ENCODE measurements at places on chromosomes 6 and 20. TPM values are rescaled to one million over a fixed set of nuclear protein-coding genes. Genes with fewer than 3 reads are reported as not detected.

GRCh38 chr6:118685823-118686449, 34.5 kb upstream of the CEP85L start:
- DNase-seq, result no peak

DNA sequence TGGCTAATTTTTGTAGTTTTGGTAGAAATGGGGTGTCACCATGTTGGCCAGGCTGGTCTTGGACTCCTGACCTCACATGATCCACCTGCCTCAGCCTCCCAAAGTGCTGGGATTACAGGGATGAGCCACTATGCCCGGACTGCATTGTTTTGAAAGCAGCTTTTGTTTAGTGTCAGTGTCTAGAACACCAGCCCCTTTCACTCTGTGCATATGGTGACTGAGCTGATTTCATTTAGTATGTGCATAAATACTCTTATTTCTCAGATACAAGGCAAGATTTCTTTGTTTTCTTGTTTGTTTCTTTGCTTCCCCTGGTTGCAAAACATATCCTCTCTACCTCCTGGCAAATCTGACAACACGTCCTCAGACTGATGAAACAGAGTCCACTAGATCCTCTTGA, 152.8 kb upstream of the CHD6 start:
- DNase-seq, result no peak

- peak; percentile 11 for DNase-seq
These were observed 191.1 kb downstream of the TAF4 start for GRCh38 chr20:61874421-61875068.

The TFEB gene
- 11.8 TPM for total RNA-seq

The MICB gene
- total RNA-seq, result 4.3 TPM

GRCh38 chr6:98787961-98788360, 46.4 kb upstream of the POU3F2 start:
- DNase-seq, result no peak

The ADGRB3 gene
- total RNA-seq, result not detected

GRCh38 chr6:30717129-30717844, at the start of gene MDC1:
MDC1 (minus strand) TSS chr6:30717281; CDS start chr6:30715175, 2,106 bp downstream.
- DNase-seq, result peak; percentile 100

GRCh38 chr6:44094403-44095242, 32.6 kb downstream of the MRPL14 start:
- DNase-seq, result no peak

GRCh38 chr6:23650676-23651075, 475.3 kb upstream of the NRSN1 start:
- DNase-seq, result no peak

The SLC26A8 gene
- not detected for total RNA-seq

GRCh38 chr6:95208621-95209020, 368.7 kb upstream of the MANEA start:
- no peak for DNase-seq

DNA sequence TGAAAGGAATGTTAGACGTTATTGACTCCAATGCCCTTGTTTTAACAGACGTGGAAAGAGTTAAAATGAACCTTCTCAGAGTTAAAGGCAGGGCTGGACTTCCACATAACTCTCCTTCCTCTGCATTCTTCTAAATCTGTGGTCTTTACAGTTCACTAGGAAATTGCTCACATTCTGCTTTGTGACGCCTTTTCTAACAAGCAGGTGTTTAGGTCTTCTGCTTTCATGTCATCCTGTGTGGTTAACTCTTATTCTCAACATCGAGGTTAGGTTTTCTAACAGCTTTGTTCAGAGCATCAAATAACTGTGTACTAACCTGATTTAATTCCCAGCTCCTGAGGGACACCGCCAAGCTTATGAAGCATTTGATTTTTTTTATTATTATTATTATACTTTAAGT, 81.3 kb upstream of the NT5E start:
- DNase-seq, result no peak

The LY6G5C gene
- total RNA-seq, result 0.64 TPM

DNA sequence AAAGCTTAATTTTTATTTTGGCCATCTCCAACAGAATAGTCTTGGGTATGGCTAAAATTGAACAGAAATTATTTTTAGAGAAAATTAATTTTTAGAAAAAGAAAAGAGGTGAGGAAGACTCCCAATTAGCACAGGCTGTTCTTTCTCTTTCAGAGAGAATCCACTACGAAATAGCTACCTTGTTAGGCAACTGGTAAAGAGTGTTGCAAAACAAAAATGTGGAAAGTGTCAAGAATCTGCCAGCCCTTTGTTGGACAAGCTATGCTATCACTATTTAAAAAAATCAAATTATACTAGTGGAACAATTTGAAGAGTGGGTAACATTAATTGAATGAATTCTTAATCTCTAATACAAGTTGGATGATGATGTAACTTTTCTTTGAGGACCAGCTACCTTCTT, 19.2 kb upstream of the ZSCAN9 start:
- DNase-seq, result peak; percentile 19

DNA sequence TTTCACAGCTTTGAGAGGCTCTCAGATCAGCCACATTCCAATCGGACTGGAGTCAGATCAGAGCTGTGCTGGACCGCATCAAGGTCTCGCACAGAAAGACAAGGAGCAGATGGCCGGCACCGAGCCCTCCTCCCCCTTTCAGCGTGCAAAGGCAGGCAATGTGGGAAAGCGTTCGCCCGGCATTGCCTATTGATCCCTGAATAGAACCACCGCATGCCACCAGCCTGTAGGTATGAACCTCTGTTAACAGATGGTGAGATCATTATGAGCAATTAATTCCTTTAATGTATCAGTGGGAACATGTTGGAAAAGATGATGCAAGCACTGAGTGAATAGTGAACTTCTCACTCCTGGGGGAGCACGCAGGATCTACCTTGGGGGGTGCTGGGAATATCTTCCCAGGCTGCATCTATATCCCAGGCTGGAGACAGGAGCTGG, 117.5 kb upstream of the ID4 start:
- no peak for DNase-seq

DNA sequence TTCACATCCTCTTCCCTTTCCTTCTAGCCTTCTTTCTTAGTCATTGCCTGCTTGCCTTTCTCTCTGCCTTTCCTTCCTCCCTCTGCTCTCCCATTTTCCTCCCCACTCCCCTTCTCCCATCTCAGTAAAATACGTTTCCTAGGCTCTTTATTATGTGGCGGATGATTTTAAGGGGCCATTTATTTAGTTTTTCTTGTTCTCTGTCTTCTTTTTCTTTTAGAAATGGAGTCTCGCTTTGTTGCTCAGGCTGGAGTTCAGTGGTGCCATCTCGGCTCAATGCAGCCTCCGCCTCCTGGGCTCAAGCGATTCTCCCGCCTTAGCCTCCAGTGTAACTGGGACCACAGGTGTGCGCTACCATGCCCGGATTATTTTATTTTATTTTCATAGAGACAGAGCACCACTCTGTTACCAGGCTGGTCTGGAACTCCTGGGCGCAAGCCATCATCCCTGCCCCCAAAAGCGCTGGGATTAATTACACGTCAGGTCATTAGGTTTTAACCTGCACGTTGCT, 1.5 kb downstream of the MTHFD1L start:
- DNase-seq, result no peak

- DNase-seq, result peak; percentile 23
These were observed 24.6 kb upstream of the ASF1A start for GRCh38 chr6:118869350-118869749.

GRCh38 chr6:170165471-170166117, 125.3 kb downstream of the DLL1 start:
- no peak for DNase-seq

DNA sequence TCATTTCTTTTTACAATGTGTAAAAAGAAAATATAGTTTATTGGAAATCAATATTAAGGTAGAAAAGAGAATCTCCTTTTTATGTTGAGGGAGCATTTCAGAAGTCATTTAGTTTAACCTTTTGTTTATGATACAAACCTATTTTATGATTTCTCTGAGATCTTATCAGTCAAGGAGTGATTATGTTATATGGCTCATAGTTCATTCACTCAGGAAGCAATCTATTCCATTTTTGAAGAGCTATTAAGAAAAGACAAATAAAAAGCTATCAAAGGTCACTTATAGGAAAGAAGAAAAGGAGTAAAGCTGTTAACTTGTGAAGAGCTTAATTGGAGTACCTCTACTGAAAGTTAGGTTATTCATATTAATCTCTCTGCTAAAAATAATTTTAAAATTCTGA, 526.6 kb upstream of the JAG1 start:
- no peak for DNase-seq

DNA sequence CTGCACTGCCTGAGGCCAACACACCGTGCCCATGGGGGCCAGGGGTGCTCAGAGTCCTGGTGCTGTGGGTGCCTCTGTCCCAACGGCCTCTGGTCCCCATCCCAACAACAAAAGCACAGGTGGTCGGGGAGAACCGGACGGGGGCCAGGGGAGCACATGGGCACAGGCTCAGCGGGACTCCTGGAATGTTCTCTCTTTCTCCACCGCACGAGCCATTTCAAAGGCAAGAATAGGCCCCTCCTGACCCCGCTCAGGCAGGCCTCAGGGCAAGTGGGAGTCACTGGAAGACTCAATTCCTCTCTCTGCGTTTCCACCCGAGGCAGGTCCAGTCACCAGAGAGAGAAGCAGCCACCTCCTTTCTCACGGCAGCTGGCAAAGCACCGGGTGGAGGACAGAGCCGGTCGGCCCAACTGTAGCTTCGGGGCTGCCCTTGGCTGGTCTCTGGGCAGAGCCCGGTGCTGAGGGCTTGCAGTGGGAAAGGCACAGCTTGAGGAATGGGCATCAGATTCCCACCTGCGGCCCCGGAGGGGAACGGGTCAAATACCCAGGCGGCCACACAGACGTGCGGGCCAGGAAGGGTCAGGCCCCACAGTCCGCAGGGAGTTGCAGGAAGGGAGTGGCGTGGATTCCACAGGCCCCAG, 55.2 kb downstream of the KCNQ2 start:
- DNase-seq, result no peak

The VSX1 gene
- total RNA-seq, result not detected
